ENCODE measurements at places on chromosomes 5 and 9.
A peak's percentile ranks its signal among the peaks of the same experiment; 100 is the strongest.

GRCh38 chr9:105672711-105673234 is 10.5 kb downstream of the TAL2 start:
- no peak for DNase-seq

- DNase-seq, result no peak
These were observed 513.2 kb upstream of the WWC1 start for GRCh38 chr5:167778228-167778627.

- no peak for DNase-seq
These were observed 845.4 kb downstream of the EFNA5 start for GRCh38 chr5:106825374-106825773.

DNA sequence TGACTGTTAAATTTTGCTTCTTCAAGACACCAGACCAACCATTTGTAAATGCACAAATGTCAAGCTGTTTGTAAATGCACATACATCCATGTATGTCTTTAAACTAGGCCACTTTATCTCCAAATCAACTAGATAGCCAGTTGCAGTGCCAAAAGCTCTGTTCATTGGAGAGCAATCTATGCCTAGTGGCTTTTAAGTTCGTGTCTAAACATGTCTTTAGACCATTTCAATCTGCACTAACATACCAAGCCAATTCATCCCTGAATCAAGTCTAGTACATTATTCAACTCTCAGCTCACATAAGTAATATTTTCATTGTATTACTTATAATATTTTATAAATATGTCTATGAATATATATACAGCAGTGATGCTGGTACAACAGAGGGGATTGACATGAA is 985.9 kb downstream of the CDH18 start:
- DNase-seq, result no peak

GRCh38 chr9:105187781-105188180 is 56.7 kb upstream of the SLC44A1 start:
- DNase-seq, result no peak

- no peak for DNase-seq
These were observed 99.9 kb upstream of the PPP1R26 start for GRCh38 chr9:135379540-135380267.

GRCh38 chr5:13189532-13189931 is 755.0 kb downstream of the DNAH5 start:
- no peak for DNase-seq

- no peak for DNase-seq
These were observed 35.4 kb upstream of the MAP1B start for GRCh38 chr5:72071906-72072305.

DNA sequence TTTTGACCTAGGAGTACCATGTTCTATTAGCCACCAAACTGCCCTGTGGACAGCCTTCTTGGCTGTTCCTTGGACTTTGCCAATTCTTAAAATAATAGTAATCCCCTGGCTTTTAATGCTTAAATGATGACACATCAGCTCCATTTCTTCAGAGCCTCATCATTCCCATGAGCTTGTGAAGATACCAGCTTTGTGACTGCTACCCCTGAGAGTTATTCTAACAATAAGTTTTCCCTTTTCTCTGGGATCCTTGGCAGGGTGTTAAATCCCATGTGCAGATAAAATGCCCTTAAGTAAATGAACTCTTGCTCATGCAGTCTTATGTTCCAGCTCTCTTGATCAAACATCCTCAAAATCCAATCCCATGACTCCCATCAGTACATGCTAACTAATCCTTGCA is 415.3 kb downstream of the CETN3 start:
- no peak for DNase-seq

- no peak for DNase-seq
These were observed 28.7 kb downstream of the PCSK1 start for GRCh38 chr5:96404191-96404867.

GRCh38 chr5:141349917-141350619 is at the start of gene PCDHGB1:
Gene PCDHGB1 (plus strand): TSS chr5:141350099. CDS start chr5:141350261, 162 bp downstream.
- peak; percentile 37 for DNase-seq

DNA sequence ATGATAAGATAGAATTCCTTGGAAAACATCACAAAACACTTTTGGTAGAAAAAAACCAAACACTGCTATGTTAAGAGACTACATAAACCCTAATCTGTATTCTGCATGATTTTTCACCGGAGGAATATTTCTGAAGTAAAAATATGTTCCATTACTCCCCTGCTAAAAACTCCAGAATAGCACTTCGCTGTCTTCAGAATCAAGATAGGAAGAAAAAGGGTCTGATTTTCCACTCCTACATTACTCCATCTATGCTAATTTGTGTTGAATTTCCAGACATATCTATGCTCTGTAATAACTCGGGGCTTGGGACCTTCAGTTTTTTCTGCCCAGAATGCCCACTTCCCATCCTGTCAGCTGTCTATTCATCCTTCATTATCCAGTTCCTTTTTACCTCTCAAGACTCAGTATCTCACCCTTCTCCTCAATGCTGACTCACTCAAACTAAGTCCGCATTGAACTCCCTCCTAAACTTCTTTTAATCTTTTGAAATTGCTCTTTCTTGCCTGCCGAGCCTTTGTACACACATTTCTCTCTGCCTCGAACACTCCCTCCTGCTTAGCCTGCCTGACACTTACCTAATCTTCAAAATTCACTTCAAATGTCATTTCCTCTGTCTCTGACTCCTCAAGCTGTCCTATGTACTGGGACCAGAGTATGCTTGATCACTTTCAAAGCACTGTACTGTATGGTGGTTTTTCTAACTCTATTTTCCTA is 171.0 kb downstream of the ARRDC3 start:
- DNase-seq, result no peak

- no peak for DNase-seq
These were observed 408.3 kb downstream of the MED10 start for GRCh38 chr5:5969942-5970483.

DNA sequence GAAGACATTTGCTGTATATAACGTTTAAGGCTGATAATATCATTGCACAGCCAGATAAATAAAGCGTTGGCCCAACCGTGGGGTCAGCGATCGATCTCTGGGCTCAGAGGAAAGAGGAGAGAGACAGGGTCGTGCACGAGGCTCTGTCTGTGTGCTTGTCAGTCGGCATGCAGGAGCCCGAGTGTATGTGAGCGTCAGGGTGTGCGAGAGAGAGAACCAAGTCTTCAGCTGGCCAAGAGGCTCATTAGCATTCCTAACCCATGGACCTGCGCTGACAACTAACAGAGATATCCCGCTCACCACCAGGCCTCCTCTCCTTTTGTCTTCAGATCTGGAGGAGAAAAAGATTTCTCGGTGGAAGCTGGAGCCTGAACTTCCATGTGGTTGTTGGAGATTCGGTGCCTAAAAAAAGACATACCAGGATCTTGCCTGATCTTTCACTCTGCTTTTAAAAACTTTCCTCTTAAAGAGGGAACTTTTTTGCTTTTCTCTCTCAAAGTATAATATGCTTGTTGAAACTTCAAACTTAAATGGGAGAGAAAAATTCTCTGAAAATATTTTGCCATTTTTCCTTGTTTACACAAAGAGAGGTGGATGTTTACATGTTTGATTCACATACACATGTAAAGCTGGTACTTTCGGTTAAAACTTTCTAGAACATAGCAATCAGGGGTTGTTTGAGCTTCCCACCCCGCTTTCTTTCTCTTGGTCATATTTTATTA is 16.5 kb downstream of the NR2F1 start:
- DNase-seq, result no peak

DNA sequence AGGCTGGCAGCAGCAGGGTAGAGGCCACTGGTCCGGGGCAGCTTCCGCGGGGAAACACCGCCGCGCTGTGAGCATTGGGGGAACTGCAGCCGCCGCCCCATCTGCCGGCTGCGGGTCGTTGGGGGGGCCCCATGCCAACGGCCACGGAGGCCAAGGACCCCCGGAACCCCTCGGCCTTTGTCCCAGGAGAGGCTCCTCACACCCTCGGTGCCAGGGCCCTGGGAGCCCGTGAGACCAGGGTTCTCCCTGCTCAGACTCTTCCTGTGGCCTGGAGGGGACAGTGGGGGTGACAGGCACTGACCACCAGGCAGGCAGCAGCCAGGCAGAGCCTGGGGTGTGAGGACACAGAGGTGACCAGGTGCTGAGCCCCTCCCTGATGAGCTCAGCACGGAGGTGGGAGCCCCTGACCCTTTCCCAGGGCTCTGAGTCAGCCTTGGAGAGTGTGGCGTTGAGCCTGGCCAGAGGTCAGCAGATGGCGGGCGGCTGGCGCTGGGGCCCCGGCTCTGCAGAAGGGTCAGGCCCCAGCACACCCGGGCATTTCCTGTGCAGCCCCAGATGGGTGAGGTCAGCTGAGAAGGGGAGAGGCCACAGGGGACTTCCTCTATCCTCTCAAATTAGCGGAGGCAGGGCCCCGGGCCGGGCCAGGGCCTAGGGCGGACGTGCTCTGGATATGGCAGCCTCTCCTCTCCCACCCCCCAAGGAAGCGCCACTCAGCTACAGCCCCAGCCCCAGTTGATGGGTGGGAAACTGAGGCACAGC is 17.9 kb upstream of the EGFL7 start:
- DNase-seq, result peak; percentile 80

DNA sequence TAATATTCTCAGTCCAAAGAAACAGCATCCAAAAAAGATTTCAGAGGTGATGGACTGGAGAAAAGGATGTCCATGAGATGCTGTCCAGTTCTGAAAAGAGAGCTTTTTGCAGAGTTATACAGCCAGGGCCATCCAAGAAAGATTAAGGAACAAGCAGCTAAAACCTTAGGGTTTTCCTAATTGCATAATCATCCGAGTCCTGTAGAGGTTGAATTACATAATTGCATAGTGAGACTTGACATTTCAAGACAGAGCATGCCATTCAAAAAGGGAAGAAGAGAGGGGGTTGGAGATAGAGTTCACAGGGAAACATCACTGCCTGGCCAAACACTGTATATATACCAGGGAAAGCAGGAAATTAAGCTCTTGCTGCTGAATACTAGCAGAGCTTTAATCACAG is 1729.2 kb upstream of the WWC1 start:
- DNase-seq, result no peak

- DNase-seq, result no peak
These were observed 15.0 kb downstream of the TRPM6 start for GRCh38 chr9:74872619-74873233.
